ENCODE measurements at places on chromosomes 16 and 17. TPM values are rescaled to one million over a fixed set of nuclear protein-coding genes. Genes with fewer than 3 reads are reported as not detected.

PPP1R27 gene
- not detected for total RNA-seq

TLCD1 gene
- not detected for total RNA-seq

TMEM235 gene
- not detected for total RNA-seq

PIK3R6 gene
- 0.47 TPM for total RNA-seq

TMIGD1 gene
- total RNA-seq = not detected

IRX3 gene
- total RNA-seq = not detected

EIF1 gene
- 95.5 TPM for total RNA-seq
